ENCODE measurements at places on chromosomes 7 and 10.

DNA sequence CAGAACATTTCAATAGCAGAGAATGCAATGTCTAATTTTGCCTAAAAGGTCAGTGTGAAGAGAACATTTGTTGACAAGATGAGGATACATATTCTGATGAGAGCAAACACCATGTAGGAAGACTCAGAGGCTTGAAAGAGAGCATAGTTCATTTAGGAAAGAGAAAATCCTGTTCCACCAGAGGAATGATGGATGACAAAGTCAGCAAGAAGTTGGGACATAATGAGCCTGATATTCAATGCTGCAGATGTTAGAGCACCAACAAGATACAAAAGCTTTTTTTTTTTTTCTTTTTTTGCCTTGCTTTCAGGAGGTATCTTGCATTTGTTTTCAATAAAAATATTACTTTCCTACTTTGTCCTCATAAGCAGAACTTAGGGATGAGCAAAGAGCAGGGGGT, 952.0 kb upstream of the C7orf33 start:
- DNase-seq: no peak

- DNase-seq: no peak
Measured at GRCh38 chr7:112945046-112945445, 141.6 kb downstream of the GPR85 start.

GRCh38 chr10:80530251-80530650, 7.5 kb upstream of the SH2D4B start:
- DNase-seq: peak; percentile 6

DNA sequence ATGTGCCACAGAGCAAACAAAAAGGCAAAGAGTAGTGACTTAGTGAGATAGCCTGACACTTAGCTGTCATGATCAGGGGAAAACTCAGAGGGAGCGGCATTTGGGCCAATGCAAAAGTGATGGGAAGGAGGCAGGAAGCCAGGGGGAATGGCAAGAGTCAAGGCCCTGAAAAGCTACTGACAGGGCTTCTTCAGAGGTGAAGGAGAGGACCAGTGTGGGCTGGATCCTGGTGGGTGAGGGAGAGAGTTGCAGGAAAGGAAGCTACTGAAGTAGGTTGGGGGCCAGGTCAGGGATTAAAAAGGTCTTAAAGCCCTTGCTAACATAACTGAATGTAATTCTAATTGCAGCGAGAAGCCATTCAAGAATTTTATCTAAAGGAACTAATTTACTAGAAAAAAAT, 117.0 kb downstream of the AASS start:
- no peak for DNase-seq

GRCh38 chr10:13834581-13835286, 248.0 kb downstream of the PRPF18 start:
- no peak for DNase-seq

Measured in SW 1271 (cell line).